ENCODE measurements at places on chromosomes 11 and 22.

- no peak for DNase-seq
These were observed 75.8 kb downstream of the NAV2 start for GRCh38 chr11:19788435-19788834.

DNA sequence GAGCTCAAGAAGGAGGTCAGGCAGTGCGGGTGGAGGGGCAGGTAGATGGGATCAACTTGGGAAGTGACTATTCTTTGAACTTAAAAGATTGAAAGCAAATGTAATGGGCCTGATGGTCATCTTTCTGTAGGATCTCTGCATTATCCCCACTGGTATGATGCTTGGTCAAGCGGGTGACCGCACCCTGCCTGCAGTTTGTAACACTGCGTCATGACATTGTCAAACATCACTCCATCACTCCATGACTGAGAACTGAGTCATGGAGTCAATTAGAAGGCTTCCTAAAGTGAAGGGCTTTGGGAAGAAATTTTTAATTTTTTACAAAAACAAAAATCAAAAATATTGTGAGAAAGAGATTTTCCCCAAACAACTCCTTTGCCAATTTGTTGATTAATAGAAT lies 62.4 kb upstream of the BMAL1 start:
- DNase-seq, result no peak

DNA sequence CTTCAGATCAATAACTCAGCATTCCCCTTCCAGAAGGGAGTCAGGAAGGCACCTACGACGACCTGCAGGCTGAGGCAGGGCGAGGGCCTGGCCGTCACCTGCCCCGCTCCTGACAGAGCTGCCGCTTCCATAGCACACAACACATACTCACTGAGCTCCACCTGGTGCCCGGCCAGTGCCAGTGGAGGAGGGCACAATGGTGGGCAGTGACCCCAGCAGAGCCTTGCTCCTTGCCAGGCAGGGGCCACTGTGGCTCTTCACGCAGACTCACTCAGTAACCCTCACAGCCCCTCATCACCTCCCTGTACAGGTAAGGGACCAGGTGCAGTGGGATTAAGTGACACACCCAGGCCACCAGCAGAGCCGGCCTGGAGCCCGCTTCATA lies 24.6 kb downstream of the LRFN4 start:
- DNase-seq, result no peak

DNA sequence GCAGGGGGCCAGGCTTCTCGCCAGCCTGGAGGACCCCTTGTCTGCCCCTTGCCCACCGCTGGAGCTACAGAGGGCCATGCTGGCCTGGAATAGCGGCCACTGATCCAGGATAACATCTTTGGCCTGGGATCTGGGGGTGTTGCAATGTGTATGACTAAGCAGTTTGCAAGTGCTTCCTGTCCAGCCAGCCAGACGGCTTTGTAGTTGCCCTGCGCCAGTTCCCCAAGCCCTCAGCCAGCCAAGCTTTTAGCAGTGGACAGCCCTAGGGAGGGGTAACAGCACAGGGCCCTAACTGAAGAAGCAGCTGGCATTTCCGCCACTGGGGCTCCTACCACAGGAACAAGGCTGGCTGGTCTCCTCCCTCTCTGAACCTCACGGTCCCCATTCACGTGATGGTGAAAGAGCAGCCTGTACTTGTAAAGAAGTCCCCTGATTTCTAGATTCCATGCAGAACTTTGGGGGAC lies 32.1 kb downstream of the UQCR10 start:
- DNase-seq, result no peak

GRCh38 chr11:14908214-14908880 lies 16.3 kb upstream of the CYP2R1 start:
- DNase-seq, result peak; percentile 53

- no peak for DNase-seq
These were observed 594 bp downstream of the MPST start for GRCh38 chr22:37020192-37020479.

GRCh38 chr11:67435031-67435726 lies 2.3 kb downstream of the PTPRCAP start:
- DNase-seq, result no peak

- DNase-seq, result no peak
These were observed 198.2 kb downstream of the SNX19 start for GRCh38 chr11:130718120-130718519.

- DNase-seq, result no peak
These were observed 6.9 kb downstream of the CADM1 start for GRCh38 chr11:115497303-115497702.

GRCh38 chr22:49749885-49750510 lies 77.7 kb downstream of the BRD1 start:
- no peak for DNase-seq

DNA sequence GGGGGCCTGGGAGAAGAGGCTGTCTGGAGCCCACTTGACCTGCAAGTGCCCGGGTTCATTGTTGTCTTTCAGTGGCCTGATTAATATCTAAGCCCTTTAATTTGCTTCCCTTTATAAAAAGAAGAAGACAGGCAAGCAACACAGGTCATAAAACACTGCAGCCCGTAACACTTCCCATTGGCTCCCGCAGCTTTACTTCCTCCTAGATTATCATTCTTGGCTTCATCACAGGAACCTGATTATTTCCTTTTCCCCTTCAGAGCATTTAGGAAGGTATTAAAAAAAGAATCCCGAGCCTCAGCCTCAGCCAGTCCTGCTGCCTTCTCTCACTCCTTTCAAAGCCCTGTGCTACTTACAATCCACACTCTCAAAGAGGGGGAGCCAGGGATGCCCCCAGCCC lies 183.2 kb downstream of the GRIK4 start:
- DNase-seq, result no peak

DNA sequence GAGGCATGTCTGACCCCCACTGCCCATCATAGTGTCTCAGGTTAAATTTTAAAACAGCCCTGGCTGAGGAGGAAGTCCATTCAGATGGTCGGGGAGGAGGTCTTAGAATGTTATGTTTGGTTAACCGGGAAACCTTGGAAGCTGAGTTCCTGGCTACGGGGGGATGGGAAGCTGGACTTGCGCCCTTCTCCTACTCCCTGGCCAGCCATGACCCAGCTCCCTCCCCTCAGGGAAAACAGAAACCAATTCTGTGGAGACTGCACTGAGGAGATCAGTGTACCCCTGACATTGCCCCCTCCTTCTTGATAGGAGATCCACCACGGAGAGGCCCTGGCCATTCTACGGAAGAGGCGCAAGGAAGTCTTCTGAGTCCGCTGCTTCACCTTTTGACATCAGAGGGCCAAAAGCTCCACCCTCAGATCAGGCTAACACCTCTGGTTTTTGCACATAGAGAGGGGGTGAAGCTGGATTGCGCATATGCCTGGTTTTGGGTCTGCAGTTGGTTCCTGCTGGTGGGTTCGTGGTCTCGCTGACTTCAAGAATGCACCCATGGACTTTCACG lies 2.7 kb upstream of the KRTAP5-9 start:
- DNase-seq, result no peak

DNA sequence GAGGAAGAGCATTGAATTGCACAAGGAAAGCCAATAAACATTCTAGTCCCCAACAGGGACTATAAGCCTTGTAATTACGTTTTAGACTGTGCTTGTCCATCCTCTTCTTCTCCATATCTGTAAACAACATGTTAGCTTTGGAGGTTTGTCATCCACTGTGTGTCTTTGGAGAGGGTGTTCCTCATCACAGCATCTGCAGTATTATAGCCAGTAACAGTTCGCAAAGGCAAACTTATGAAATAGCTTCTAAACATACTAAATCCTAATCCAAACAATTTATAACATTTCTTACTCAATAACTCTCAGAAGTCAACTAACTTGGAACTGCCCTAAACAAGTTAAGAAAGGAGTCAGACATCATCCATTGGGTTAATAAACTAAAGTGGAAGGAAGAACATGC lies 10.3 kb upstream of the BDNF start:
- no peak for DNase-seq

- DNase-seq, result no peak
These were observed 65.7 kb downstream of the NCAPD3 start for GRCh38 chr11:134158023-134158422.

GRCh38 chr11:86801364-86801763 lies 1.0 kb downstream of the PRSS23 start:
- no peak for DNase-seq

- no peak for DNase-seq
These were observed 22.2 kb downstream of the PTPRJ start for GRCh38 chr11:48002561-48002960.

- peak; percentile 15 for DNase-seq
These were observed 30.7 kb downstream of the PIWIL4 start for GRCh38 chr11:94597896-94598295.

DNA sequence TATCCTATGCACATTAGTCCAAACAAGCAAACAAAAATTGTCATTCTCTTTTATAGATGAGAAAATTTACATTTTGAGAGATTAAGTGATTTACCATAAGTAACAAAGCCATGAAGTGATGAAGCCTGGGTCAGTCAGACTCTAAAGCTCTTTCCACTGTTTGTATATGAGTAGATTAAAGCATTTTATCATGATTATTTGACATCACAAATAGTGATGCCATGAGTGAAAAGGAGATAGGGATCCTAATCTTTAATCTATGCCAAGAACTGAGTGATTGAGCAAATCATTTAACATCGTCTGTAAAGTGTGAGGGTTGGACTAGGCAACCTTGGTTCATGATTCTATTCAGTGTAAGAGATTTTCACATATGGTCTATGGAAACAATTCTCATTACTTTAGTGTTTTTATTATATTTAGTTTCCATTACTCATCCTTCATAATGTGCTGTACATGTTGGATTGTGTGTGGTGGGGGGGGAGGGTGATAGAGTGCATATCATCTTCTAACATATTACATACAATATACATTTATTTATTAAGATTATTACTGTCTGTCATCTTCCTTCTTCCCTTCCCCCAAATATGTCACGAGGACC lies 50.7 kb downstream of the ARHGEF12 start:
- DNase-seq, result no peak

DNA sequence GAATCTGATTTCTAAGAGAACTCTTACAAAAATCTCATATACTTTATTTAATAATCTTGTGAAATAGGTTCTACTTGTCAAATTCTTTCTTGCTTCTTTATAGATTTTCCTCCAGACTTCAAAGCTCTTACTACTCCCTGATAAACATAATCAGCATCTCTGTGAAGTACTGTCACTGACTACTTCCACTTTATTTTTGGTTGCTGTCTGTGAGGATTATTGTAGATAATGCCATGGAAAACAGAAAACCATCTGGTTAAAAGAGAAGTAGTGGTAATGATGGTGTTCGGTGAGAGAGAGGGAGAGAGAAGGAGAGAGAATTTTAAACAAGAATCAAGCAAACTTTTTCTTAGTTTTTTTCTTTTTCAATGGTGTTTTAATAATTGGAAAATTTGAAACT lies 152.3 kb downstream of the TMEM135 start:
- no peak for DNase-seq

DNA sequence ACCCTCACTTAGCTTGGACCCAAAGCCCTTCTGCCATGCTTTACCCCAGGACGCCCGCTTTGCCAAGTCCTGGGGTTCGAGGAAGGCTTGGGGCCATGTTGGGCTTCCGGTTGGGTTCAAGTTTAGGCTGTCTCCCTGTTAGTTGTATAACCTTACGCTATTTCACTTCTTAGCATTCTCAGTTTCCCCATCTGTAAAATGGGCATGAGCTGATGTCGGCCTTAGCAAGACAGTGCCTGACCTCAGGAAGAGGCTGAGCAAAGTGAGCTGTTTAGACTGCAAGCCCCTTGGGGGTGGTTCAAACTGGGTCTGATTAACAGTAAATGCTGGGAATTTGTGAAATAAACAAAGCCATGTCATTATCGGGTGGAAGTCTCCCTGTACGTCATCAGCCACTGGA lies 3.2 kb upstream of the FGF4 start:
- no peak for DNase-seq

- no peak for DNase-seq
These were observed 18.8 kb downstream of the CSNK1E start for GRCh38 chr22:38298312-38299005.

- DNase-seq, result no peak
These were observed 2.2 kb upstream of the SLC35C1 start for GRCh38 chr11:45802531-45803317.

GRCh38 chr11:116725434-116726221 lies 47.2 kb downstream of the BUD13 start:
- no peak for DNase-seq

GRCh38 chr11:117426297-117426685 lies 98.6 kb downstream of the CEP164 start:
- peak; percentile 29 for DNase-seq

GRCh38 chr22:28989035-28989464 lies 72.6 kb downstream of the C22orf31 start:
- DNase-seq, result no peak

DNA sequence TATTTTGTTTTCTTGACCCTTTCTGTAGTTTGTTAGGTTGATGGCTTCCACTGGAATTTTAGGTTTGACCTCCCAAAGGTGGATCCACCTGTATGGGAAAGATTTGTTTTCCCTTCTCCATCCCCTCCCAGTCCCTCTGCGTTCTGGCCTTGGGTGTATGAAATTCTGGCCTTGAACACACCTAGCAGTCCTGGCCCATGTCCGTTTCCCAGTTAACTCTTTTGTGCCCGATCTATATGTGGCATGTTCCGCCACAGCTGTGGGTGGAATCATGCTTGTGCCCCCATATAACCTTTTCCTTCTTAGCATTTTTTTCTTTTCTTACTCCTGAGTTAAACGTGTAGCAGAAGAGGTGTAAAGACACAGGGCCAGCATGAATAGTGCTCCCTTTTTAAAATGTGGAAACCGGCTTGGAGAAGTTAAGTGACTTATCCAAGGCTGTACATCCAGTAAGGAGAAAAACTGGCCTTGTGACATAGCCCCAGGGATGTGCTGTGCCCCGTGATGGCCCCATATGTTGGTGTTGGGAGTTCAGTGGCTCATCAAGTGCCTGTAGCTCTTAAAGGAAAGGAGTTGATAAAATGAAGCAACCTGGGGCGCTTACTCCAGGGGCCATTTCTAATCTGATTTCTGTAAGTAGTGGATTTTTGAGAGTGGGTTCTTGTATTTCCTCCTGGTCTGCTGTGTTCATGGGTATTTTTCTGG lies 39.3 kb downstream of the ZNRF3 start:
- DNase-seq, result no peak

DNA sequence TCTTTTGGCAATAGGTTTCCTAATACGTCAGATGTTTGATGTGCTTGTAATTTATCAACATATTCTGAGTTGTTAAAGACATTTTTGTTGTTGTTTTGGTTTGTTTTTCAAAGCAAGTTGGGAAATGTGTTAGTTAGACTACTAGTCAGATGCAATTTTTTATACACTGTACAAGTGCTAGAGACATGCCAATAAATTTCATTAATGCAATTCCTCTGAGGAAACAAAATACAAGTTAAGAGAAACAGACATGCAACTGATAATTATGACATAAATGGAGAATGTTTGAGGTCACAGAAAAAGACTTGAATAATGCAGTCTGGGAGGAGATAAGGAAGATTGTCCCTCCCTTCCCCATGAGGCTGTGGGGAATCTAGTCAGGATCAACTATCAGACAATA lies 5.9 kb downstream of the OR51T1 start:
- no peak for DNase-seq

- DNase-seq, result no peak
These were observed 9.8 kb downstream of the CHRDL2 start for GRCh38 chr11:74721479-74721835.

Data from muscle of back (tissue), 13 donors.